ENCODE measurements at places on chromosomes 2 and 18.

GRCh38 chr2:22209545-22209944 is 1085.8 kb downstream of the TDRD15 start:
- no peak for DNase-seq

DNA sequence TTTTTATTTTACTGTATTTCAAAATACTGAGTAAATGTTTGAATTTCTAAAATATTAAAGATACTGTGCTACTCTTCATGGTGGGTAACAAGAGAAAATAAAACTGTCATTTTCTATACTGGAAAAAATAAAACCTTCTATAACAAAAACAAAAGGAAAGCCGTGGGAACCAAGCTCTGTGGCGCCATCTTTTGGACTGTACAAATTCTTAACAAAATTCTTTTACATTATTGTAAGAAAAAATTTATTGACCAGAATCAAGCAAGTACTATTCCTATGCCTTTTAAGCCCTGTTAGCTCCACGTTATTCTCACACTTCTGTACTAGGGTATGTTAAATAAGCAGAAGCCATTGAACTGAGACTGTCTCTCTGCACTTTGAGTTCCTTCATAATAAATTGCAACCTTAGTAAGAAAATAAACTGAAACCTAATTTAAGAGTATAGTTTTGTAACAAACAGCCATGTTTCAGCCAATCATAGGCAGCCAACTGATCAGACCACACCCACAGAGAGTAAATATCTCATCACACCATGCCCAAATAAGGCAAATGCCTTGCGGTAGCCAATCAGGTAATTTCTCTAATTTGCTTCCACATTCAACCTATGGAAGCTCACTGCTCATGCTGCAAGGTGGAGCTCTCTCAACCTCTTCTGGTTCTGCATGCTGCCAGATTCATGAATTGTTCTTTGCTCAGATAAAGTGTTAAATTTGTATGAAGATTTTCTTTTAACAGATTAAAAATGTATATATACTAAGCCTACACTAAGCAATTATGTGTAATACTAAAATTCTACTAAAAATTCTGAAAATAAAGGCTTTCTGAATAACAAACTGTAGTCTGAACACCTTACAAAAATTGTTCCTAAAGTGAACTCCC is 42.2 kb downstream of the HIBCH start:
- peak; percentile 7 for DNase-seq

- DNase-seq = no peak
These were observed 90.4 kb downstream of the MTCL1 start for GRCh38 chr18:8795586-8796325.

DNA sequence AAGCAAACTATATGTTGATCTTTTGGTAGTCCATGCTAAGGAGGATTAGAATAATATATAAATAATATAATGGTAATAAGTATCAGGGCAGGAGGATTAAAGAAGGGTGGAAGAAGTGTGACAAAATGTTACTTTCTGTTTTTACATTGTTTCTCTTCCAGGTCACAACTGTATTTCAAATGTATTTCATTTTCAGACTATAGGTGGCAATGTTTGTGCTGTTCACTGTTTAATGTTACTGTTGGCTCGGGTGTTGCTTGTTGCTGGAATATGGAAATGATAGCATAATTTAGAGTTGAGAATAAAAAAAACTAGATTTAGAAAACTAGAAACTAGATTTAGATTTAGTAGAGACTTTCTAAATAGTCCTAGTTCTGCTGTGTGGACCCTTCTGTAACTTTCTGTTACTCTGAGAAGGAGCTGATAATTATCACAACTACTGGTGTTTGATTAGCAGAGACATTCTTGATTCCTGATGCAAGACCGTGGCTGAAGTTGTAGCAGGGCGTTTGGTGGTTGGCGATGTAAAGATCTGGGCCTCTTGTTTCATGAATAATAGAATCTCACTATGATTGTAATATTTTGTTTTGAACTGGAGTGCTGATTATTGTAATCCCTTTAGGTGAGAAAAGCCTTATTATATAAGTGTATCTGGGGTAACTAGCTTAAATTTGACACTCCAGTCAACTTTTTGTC is 7.9 kb downstream of the NEDD4L start:
- DNase-seq = no peak

DNA sequence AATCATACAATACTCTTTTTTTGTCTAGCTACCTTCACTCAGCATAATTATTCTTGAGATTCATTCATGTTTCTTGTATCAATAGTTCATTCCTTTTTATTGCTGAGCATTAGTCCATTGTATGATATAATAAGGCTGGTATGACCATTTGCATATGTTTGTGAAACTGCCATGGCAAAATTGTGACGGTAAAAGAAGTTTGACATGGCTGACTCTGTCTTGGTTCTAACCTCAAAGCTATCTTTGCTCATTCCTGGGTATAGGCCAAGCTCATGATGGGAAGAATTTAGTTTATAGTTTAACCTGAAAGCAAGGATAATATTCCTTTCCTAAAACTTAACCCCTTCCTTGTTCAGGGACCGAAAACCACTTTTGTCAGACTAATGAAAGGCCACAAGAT is 46.4 kb downstream of the COMMD1 start:
- no peak for DNase-seq

DNA sequence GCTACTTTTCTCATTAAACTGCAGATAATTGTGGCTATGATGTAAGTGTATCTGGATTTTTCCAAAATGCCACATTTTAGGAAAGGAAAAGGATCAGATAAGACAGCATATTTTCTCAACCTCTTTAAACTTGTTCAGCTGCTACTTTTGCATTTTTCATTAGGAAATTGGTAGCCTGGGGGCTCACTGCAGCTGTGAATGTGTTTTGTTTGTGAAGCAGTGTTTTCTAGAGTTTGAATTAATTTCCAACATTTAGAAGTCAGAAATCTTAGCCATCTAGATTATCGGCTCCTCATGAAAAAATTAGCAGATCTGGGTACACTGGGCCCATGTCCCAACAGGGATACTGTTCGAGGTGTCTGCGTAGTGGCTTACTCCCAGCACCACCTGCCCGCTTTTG is 56.3 kb upstream of the ZDBF2 start:
- DNase-seq = no peak

DNA sequence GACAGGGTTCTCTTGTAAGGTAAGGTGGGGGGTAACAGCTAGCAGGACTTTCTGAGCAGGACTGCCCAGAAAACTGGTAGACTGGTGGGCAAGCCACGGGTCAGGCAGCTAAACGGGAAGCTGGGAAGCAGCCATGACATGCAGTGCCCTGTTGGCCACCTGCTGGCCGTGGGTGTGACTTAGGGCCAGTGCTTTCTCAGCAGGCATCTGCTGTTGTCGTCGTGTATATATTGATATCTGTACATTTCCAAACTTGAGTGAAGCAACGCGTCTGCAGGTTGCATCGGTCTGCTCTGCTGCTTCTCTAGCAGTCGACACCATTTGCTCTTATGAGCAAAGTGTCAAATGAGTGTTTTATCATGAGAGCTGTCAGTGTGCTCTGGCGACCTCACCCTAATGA is 31.0 kb downstream of the COA5 start:
- no peak for DNase-seq

GRCh38 chr2:27771202-27771547 is 344 bp upstream of the MRPL33 start:
- DNase-seq = no peak

- DNase-seq = no peak
These were observed 47.0 kb downstream of the REV1 start for GRCh38 chr2:99442837-99443236.

DNA sequence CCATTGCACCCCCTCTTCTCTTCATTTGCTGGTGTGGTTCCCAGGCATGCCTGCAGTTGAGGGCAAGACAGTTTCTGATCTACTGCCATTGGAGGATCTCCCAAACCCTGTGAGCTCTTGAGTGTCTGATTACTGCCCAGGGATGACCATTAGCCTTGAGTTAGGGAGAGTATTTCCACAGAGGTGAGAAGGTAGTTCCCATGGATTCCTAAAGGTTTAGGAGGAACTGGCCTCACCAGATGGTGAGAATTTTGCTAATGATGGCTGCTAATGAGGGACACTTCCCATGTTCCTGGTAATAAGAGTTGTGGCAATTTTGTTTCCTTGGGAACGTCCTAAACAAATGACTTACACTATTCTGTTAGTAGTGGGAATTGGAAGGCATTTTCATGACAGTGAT is 42.5 kb downstream of the PTPRM start:
- DNase-seq = no peak

- no peak for DNase-seq
These were observed 2.1 kb upstream of the SLC30A3 start for GRCh38 chr2:27264753-27265535.

GRCh38 chr2:236873636-236874035 is 212.1 kb upstream of the COPS8 start:
- DNase-seq = no peak

- DNase-seq = no peak
These were observed 554.7 kb downstream of the NUP35 start for GRCh38 chr2:183678908-183679307.

DNA sequence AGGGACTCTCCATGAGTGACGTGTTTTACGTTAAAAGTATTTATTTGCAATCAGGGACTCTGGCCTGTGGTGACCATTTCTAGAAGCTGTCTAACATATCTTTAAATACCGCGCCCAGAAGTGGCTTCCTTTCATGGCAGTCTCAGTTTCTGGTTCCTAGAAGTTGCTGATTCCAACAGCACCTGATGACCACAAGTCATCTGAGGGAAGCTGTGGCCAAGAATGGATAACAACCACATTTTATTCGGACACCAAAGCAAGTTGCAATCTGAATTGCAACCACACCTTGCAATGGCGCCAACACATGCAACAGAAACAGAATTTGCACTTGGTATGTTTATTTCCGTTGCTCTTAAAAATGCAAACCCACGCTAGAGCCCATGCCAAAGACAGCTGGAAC is 33.1 kb downstream of the MEX3C start:
- no peak for DNase-seq

DNA sequence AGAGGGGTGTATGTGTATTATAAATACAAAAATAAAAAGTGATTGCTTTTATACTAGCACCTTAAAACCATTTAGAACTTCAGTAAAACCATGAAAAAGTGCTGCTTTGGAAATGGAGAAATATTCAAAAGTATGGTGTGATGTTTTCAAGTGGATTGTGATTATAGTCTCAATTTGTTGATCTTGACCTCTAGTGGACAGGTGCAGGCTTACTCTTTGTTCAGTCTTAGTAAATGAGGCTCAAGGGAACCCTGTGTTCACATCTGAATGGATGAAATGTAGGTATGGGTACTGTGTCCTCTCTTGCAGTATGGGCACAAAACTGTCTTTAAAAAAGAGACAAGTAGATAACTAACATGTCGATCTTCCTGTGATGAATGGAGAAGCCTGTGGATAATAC is 145.8 kb downstream of the MCFD2 start:
- DNase-seq = no peak

DNA sequence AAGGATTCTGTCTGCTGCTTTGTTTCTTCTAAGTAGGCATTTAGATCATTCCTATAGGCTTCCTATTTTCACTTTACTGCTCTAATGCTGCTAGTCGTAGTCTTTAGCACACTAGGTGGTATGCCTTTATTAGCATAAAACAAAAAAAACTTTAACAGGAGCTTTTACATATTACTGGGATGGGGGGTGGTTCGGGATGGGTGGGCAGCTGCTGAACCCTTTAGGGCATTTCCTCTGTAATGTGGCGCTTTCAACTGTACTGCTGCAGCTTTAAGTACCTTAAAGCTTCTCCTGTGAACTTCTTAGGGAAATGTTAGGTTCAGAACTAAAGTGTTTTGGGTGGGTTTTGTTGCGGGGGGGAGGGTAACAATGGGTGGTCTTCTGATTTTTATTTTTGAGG is 41.3 kb downstream of the ACTR2 start:
- DNase-seq = no peak

- DNase-seq = peak; percentile 67
These were observed 249.4 kb upstream of the KLHL29 start for GRCh38 chr2:23135481-23136100.

DNA sequence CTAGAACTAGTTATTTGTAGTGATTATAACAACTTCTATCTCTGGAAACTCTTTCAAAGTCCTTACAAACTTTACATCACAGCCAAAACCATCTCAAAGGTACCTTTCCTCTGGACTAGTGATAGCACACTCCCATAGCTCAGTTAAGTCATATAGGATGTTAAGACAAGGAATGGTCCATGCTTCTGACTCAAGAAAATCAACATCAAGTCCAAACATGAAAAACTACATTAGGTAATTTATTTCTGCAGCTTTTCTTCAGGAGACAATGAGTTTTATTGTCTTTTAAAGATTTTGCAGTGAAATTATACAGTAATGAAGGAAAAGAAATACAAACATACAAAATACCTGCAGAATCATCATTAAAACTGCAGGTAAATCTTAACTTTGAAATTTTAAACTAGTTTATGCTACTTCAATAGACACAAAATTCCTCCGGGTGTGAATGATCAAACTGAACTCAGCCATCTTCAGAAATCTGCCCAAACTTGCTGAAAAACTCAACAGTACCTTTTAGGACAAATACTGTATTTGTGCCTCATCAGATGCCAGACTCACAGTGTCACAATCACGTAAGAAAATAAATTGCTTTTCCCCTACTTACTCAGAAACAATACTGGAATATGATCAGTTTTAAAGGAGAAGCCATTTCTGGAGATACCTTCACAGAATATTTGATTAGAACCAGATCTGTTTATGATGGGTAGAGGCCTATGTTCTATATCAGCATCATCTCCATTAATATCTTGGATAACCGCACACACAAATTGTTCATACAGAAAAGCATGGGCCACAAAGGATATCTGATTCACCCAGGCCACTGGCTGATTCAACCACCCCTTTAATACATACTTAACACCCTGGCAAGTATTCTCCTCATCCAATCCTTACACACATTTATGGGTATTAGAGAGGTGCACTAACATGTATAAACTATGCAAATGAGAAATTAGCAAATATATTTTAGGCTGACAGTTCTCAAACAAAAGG is 2.6 kb downstream of the TMEM131 start:
- DNase-seq = no peak

DNA sequence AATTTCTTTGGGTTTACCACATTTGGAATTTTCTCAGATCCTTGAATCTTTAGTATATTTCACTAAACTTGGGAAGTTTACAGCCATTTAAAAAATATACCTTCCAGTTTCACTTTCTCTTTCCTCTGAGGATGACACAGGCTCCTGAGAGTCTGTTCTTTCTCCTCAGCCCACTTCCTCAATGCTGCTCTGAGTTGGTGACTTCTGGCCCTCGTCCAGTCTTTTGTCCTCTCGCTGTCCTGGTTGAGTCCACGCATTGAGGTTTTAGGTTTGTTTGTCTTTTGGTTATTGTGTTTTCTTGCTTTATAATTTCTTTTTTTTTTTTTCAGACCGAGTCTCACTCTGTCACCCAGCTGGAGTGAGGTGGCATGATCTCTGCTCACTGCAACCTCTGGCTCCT is 40.7 kb upstream of the GALR1 start:
- DNase-seq = peak; percentile 35

- no peak for DNase-seq
These were observed 73.2 kb downstream of the ZNF532 start for GRCh38 chr18:58937887-58938267.

DNA sequence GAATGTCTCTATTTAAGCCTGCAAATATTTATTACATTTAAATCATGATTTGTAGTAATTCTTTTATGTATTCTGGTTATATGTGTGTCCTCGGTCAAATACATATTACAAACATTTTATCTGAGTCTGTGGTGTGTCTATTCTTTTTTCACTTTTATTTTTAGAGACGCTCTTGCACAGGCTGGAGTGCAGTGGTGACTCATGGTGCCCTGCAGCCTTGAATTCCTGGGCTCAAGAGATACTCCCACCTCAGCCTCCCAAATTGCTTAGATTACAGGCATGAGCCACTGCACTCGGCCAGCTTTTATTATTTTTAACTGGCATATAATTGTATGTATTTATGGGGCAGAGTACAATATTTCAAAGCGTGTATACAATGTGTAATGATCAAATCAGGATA is 47.5 kb downstream of the ARID5A start:
- DNase-seq = no peak
